A549 treated with dexamethasone at 1 μM for 4 hours (cell line): ENCODE measurements at places on chromosomes 11 and 22. TPM values are rescaled to one million over a fixed set of nuclear protein-coding genes. Genes with fewer than 3 reads are reported as not detected.

Gene PTPRCAP
- 0.18 to 0.39 TPM (median 0.28 TPM) in 5 replicates for total RNA-seq

Gene EED
- 21.6 to 26.2 TPM (median 23.0 TPM) in 5 replicates for total RNA-seq

Gene APOL4
- 0.02 to 0.14 TPM in 2 of 5 replicates, not detected in the others for total RNA-seq

Gene CSF2RB
- total RNA-seq = 0.01 TPM in 1 of 5 replicates, not detected in the others

Gene UBQLN3
- not detected in 5 replicates for total RNA-seq

Gene OR2AG2
- total RNA-seq = 0.05 to 0.08 TPM (median 0.05 TPM) in 3 of 5 replicates, not detected in the others

Gene HOATZ
- not detected in 5 replicates for total RNA-seq

Gene POU2F3
- total RNA-seq = not detected in 5 replicates

Gene ST3GAL4
- 28.4 to 32.6 TPM (median 30.7 TPM) in 5 replicates for total RNA-seq

Gene MADD
- 15.7 to 21.2 TPM (median 20.2 TPM) in 5 replicates for total RNA-seq

Gene POTEH
- total RNA-seq = not detected in 5 replicates

Gene EHF
- 0.83 to 1.7 TPM (median 1.2 TPM) in 5 replicates for total RNA-seq

Gene SLC22A25
- total RNA-seq = not detected in 5 replicates

Gene OR8I2
- total RNA-seq = not detected in 5 replicates

Gene PTPN5
- 0.03 to 0.05 TPM in 2 of 5 replicates, not detected in the others for total RNA-seq

Gene OR52I2
- total RNA-seq = not detected in 5 replicates

Gene BIRC3
- total RNA-seq = 50.5 to 70.0 TPM (median 57.4 TPM) in 5 replicates

Gene IRF7
- 6.6 to 9.0 TPM (median 7.0 TPM) in 5 replicates for total RNA-seq

Gene HIC2
- 1.9 to 3.0 TPM (median 2.9 TPM) in 5 replicates for total RNA-seq

Gene MYEOV
- total RNA-seq = 104 to 129 TPM (median 116 TPM) in 5 replicates

Gene TOM1
- total RNA-seq = 10.1 to 11.5 TPM (median 11.3 TPM) in 5 replicates

Gene ASCL3
- not detected in 5 replicates for total RNA-seq

Gene FDXACB1
- total RNA-seq = 1.4 to 1.6 TPM (median 1.5 TPM) in 5 replicates

Gene TMEM191B
- 0.81 to 1.3 TPM (median 0.97 TPM) in 5 replicates for total RNA-seq

Gene INS
- not detected in 5 replicates for total RNA-seq

Gene APOL5
- not detected in 5 replicates for total RNA-seq

Gene GSTP1
- 1,418 to 1,585 TPM (median 1,568 TPM) in 5 replicates for total RNA-seq

Gene POU2AF1
- total RNA-seq = 0.04 to 0.31 TPM in 2 of 5 replicates, not detected in the others

Gene SORL1
- 1.0 to 2.1 TPM (median 1.7 TPM) in 5 replicates for total RNA-seq

Gene APOA1
- 0.12 to 0.34 TPM (median 0.20 TPM) in 5 replicates for total RNA-seq

Gene TUB
- total RNA-seq = 4.6 to 7.1 TPM (median 6.8 TPM) in 5 replicates

Gene ADAMTS15
- total RNA-seq = 4.7 to 8.3 TPM (median 6.8 TPM) in 5 replicates

Gene CELF1
- total RNA-seq = 39.2 to 64.3 TPM (median 58.2 TPM) in 5 replicates

Gene ARHGAP8
- total RNA-seq = 1.1 to 2.6 TPM (median 1.9 TPM) in 5 replicates

Gene NPAS4
- 0.03 TPM in 1 of 5 replicates, not detected in the others for total RNA-seq

Gene CCDC82
- 18.1 to 25.7 TPM (median 20.0 TPM) in 5 replicates for total RNA-seq

Gene ACTN3
- 0.04 to 0.06 TPM (median 0.04 TPM) in 4 of 5 replicates, not detected in the other for total RNA-seq

Gene IFITM1
- total RNA-seq = 0.17 to 0.61 TPM (median 0.22 TPM) in 5 replicates

Gene MB
- total RNA-seq = 5.4 to 10.3 TPM (median 6.1 TPM) in 5 replicates

Gene KLHDC7B
- not detected in 5 replicates for total RNA-seq
